Adrenal gland (tissue), 19 donors: ENCODE measurements at places on chromosomes 3 and 15.

- H3K27ac ChIP-seq: no peak overlapping the region
- no peaks in the 10 kb centered on the region for H3K4me1 ChIP-seq
- DNase-seq: no peak
- H3K36me3 ChIP-seq: no peaks in the 10 kb centered on the region
- no peaks in the 10 kb centered on the region for H3K27me3 ChIP-seq
Measured at GRCh38 chr15:67641453-67641852, 99.0 kb downstream of the MAP2K5 start.

- DNase-seq: no peak
- H3K4me3 ChIP-seq: no peak overlapping the region
Measured at GRCh38 chr3:101379658-101380376, 59.4 kb upstream of the IMPG2 start.

DNA sequence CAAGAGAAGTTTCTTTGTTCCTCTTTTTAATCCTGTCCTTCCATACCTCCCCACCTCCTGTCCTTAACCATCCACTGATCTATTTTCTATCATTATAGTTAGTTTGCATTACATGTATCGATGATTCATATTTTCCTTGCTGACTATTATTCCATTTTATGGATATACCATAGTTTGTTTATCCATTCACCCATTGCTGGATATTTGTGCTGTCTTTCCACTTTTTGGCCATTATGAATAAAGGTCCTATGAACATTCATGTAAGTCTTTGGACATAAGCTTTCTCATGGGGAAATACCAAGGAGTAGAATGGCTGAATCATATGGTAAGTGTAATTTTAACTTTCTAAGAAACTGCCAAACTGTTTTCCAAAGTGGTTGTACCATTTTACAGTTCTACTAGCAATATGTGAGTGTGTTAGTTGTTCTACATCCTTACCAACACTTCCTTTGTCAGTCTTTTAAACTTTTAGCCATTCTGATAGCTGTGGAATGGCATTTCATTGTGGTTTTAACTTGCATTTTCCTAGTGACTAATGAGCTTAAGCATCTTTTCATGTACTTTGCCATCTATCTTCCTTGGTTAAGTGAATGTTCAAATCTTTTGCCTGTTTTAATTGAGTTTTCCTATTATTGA, 11.7 kb downstream of the ATP6V1A start:
- H3K27ac ChIP-seq: no peak overlapping the region
- no peak overlapping the region for H3K4me3 ChIP-seq
- H3K36me3 ChIP-seq: no peaks in the 10 kb centered on the region
- no peak for DNase-seq

- no peaks in the 10 kb centered on the region for H3K27me3 ChIP-seq
- H3K4me3 ChIP-seq: no peak overlapping the region
- no peaks in the 10 kb centered on the region for H3K36me3 ChIP-seq
- H3K27ac ChIP-seq: no peak overlapping the region
- DNase-seq: no peak
- H3K4me1 ChIP-seq: no peaks in the 10 kb centered on the region
Measured at GRCh38 chr3:182597621-182598041, 195.7 kb upstream of the ATP11B start.

DNA sequence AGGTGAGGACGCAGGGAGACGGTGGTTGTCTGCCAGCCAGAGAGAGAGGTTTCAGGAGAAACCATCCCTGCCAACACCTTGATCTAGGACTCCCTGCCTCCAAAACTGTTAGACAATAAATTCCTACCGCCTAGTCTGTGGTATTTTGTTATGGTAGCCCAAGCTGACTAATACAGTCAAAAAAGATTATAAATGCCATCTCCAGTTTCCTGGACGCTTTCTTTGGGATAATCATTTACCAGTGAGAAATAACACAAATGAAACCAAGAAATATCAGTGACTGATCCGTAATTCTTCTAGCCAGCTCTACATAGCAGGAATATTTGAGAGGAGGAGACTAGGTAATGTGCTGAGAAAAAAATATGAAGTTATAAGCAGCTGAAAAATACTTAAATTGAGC, 707.8 kb upstream of the LMCD1 start:
- no peaks in the 10 kb centered on the region for H3K36me3 ChIP-seq
- H3K27me3 ChIP-seq: no peaks in the 10 kb centered on the region
- no peak for DNase-seq
- H3K27ac ChIP-seq: no peak overlapping the region
- no peak overlapping the region for H3K4me3 ChIP-seq

- H3K4me1 ChIP-seq: no peaks in the 10 kb centered on the region
- H3K27me3 ChIP-seq: no peaks in the 10 kb centered on the region
- no peaks in the 10 kb centered on the region for H3K36me3 ChIP-seq
- DNase-seq: no peak
- H3K4me3 ChIP-seq: no peak overlapping the region
Measured at GRCh38 chr3:157046520-157046919, 113.4 kb downstream of the CCNL1 start.

DNA sequence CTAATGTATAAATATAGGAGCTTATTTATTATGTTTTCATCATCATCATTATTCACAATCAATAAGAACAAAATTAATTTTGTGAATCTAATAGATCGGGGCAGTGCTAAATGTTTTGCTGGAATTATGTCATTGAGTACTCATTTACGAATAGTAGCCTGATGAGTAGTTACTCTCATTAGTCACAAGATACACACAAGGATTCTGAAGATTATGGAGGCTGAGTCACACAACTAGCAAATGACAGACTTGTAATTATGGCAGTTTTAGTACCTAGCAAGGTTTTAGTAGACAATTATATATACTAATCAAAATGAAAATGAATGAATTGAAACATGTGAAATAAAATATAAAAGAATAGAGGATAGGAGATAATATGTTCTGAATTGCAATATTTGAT, 954.2 kb downstream of the CADM2 start:
- H3K27ac ChIP-seq: no peak overlapping the region
- no peaks in the 10 kb centered on the region for H3K4me1 ChIP-seq
- no peak overlapping the region for H3K4me3 ChIP-seq

DNA sequence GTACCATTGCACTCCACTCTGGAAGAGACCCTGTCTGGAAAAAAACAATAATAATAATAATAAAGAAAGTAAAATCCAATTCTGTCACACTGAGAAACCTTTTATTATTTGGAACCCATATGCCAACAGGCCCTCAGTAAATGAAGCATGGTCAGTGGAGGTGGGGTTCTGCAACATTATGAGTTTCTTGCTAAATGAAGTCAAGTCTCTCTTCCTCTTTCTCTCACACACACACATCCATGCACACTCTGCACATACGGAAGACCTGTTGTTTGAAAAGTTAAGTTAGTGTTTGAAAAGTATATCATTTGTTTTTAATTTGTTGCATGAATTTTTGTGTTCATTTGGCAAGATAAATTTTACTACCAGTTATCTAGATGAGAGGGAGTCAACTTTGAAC, 27.8 kb downstream of the GAP43 start:
- no peaks in the 10 kb centered on the region for H3K36me3 ChIP-seq
- no peak for DNase-seq
- H3K4me3 ChIP-seq: no peak overlapping the region
- H3K27me3 ChIP-seq: no peaks in the 10 kb centered on the region
- no peaks in the 10 kb centered on the region for H3K4me1 ChIP-seq

DNA sequence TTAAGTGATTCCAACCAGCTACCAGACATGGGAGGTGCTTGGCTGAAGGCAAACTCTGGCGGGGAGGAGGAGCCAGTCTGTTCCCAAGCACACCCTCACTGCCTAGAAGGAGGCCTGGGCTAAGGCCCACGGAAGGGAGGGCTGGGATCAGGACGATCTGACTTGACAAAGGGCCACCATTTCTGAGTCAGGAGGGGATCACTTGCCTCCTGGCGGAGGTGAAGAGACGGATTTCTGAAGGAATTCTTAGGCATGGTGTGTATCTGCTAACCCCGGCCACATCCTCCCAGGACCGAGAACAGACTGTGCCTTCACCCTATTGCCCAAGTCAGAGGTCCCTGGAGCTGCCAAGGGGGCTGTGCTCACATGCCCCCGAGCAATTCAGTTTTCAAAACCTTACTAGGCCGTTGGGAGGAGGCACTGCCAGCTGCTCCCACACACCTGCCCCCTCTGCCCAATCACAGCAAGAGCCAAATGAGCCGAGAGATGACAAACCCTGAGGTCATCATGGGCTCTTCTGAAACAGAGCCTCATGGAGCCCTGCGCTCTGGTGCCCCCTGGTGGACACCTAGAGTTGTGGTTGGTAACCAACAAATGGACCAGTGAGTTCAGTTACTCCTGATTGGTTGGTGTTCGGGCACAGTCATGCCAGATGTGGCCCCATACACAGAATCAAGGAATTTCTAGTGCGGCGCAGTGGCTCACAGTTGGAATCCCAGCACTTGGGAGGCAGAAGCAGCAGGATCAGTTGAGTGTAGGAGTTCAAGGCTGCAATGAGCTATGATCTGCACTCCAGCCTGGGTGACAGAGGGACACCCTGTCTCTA, 6.5 kb upstream of the TNK2 start:
- no peaks in the 10 kb centered on the region for H3K36me3 ChIP-seq
- H3K4me1 ChIP-seq: peaks cover 9% of the 10 kb centered on the region
- DNase-seq: peak; percentile 96

DNA sequence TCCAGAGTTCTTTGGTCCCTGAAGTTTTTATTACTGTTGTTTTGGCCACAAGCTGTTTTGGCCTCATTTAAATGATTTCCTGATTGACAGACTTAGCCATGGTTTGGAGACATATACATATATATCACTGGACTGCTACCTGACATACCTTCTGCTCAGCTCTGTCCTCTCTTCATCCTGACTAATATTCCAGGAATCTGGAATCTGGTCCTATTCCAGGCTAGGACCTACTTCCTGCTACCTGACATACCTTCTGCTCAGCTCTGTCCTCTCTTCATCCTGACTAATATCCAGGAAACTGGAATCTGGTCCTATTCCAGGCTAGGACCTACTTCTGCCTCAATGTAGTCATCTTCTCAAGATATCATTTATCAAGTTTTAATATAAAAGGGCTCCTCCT, 724.4 kb upstream of the ROBO1 start:
- H3K27me3 ChIP-seq: no peaks in the 10 kb centered on the region
- no peaks in the 10 kb centered on the region for H3K4me1 ChIP-seq
- no peak overlapping the region for H3K27ac ChIP-seq
- no peak for DNase-seq

DNA sequence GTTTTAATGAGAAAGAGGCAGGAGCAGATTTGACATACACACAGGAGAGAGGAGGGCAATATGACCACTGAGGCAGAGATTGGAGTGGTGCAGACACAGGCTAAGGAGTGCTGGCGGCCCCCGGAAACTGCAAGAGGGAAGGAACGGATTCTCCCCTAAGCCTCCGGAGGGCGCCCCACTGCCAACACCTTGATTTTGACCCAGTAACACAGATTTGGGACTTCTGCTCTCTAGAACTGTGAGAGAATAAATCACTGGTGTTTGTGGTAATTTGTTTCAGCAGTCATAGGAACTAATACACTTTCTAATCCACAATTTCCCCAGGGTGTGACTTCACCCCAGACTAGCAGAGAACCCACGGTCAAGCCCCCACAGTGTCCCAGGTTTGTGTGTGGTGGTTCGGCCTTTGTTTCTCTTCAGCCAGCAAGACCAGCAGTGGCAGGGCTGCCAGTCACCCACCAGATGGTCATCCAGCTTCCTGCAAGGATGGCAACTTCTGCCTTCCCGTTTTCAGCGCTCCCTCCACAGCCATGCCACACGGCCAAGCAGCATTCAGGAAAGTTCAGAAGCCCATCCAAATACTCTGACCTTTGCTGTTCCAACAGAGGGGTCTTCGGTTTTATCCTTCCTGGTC, 23.6 kb upstream of the TSPAN3 start:
- no peak overlapping the region for H3K4me3 ChIP-seq
- DNase-seq: no peak
- H3K27ac ChIP-seq: no peak overlapping the region
- H3K4me1 ChIP-seq: no peaks in the 10 kb centered on the region

DNA sequence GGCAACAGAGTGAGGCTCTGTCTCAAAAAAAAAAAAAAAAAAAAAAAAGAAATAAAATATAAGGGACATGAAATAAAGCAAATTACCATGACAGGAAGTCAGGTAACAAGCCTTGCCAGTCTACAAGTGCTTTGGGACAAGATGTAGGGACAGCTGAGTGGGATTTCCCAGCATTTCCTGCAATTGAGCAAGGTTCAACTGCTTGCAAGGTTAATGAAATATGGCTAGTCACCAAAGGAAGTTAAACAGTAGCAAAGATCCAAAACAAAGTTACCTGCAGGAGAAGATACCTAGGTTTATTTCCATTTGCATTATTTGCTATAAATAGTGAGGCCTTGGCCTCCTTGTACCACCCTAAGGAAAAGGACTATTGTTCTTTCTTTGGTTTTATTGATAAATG, 22.3 kb upstream of the CNOT10 start:
- H3K4me1 ChIP-seq: no peaks in the 10 kb centered on the region
- H3K36me3 ChIP-seq: no peaks in the 10 kb centered on the region
- H3K27ac ChIP-seq: no peak overlapping the region
- no peak for DNase-seq
- no peak overlapping the region for H3K4me3 ChIP-seq

DNA sequence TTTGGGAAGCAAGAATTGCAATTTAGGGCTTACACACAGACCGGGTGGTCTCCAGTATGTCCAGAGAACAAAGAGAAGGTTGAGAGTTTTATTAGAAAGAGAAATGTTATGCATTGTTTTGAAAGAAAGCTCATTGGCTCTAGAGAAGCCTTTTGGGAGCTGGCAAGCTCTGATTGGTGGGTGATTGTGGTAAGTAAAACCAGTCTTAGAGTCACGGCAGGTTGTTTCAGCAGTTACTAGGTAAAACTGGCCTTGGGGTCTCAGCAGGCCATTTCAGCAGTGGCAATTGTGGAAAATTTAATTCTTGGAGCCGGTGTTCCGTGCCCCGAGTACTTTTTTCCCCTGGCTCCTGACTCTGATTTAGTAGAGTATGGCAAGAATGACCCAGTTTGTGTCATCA, 78.1 kb downstream of the MRPL46 start:
- no peaks in the 10 kb centered on the region for H3K36me3 ChIP-seq
- no peak for DNase-seq
- H3K27ac ChIP-seq: no peak overlapping the region
- no peaks in the 10 kb centered on the region for H3K27me3 ChIP-seq
- H3K4me3 ChIP-seq: no peak overlapping the region

GRCh38 chr15:48016865-48017264, 103.9 kb upstream of the SLC24A5 start:
- H3K27me3 ChIP-seq: no peaks in the 10 kb centered on the region
- no peaks in the 10 kb centered on the region for H3K36me3 ChIP-seq
- no peak overlapping the region for H3K4me3 ChIP-seq

GRCh38 chr3:73188707-73189106, 127.2 kb downstream of the EBLN2 start:
- H3K27ac ChIP-seq: no peak overlapping the region
- no peak for DNase-seq
- no peaks in the 10 kb centered on the region for H3K36me3 ChIP-seq
- no peaks in the 10 kb centered on the region for H3K27me3 ChIP-seq
- no peaks in the 10 kb centered on the region for H3K4me1 ChIP-seq

DNA sequence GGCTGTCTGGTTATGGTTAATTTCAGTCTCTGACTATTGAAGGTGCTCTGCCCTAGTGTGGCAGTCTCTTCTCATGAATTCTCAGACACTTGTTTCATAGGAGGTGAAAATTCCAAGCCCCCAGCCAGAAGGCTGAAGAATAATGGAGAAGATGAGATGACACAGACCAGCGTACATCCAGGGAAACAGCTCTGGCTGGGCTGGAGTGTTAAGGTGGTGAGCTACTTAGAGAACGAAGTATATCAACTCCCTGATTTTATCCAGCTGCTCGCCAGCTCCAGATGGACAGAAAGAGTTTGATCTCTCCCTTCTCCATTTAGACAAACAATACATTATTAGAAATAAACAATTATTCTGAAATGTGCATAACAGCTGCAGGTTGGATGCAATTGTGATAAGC, 494.5 kb upstream of the RGMA start:
- no peaks in the 10 kb centered on the region for H3K36me3 ChIP-seq
- no peak overlapping the region for H3K4me3 ChIP-seq
- H3K27ac ChIP-seq: no peak overlapping the region
- no peak for DNase-seq
- H3K27me3 ChIP-seq: no peaks in the 10 kb centered on the region
